ENCODE measurements at places on chromosomes 6 and 20.

- no peak overlapping the region for H3K27ac ChIP-seq
- DNase-seq = no peak
- no peak overlapping the region for H3K4me3 ChIP-seq
Measured at GRCh38 chr6:134081506-134081905, 29.1 kb upstream of the SLC2A12 start.

GRCh38 chr6:138728662-138729061 lies 44.9 kb upstream of the CCDC28A start:
- no peaks in the 10 kb centered on the region for H3K4me1 ChIP-seq

- H3K27me3 ChIP-seq = peaks cover 13% of the 10 kb centered on the region
- H3K4me1 ChIP-seq = peaks cover 12% of the 10 kb centered on the region
- H3K4me3 ChIP-seq = no peak overlapping the region
- H3K36me3 ChIP-seq = no peaks in the 10 kb centered on the region
- H3K27ac ChIP-seq = no peak overlapping the region
Measured at GRCh38 chr6:13729891-13730290, 18.3 kb upstream of the RANBP9 start.

DNA sequence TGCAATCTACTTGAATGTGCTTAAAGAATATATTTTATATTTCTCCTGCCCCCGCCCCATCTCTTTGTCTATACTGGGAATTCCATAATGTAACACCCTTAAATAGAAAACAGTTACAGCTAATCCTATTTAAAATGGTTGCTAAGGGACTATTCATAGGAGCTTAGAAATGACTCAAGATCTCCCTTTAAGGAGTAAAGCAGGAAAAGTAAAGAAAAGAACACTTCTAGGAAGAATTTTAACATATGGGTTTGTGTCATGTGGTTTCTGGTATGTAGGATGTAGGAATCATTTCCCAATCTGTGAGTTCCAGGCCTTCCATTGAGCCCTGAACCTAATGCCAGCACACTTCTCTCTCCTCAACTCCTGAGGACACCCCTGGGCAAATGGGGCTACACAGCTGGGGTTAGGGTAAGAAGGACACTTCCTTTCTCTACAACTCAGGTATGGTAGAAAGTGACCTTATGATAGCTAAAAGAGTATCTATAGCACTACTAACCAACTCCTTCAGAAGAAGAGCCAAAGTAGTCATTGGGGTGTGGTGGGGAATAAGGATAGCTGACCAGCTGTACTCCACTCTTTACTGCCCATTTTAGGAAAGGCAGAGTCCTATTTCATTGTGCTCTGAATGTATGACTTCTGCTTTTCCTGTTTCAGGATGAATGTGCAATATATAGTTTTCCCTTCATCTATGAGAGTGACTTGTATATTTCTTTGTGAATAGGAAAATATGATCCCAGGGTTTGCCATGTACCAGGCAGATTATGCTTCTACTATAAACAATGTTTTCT lies 27.3 kb downstream of the RIMS1 start:
- no peaks in the 10 kb centered on the region for H3K27me3 ChIP-seq
- H3K4me1 ChIP-seq = no peaks in the 10 kb centered on the region
- H3K36me3 ChIP-seq = no peaks in the 10 kb centered on the region
- H3K27ac ChIP-seq = no peak overlapping the region

- H3K27ac ChIP-seq = no peak overlapping the region
- no peak for DNase-seq
- no peaks in the 10 kb centered on the region for H3K27me3 ChIP-seq
- H3K4me3 ChIP-seq = no peak overlapping the region
- H3K36me3 ChIP-seq = no peaks in the 10 kb centered on the region
Measured at GRCh38 chr6:123956492-123957139, 153.0 kb downstream of the NKAIN2 start.

GRCh38 chr6:102885165-102885564 lies 1491.7 kb downstream of the GRIK2 start:
- DNase-seq = no peak
- no peak overlapping the region for H3K27ac ChIP-seq
- H3K36me3 ChIP-seq = no peaks in the 10 kb centered on the region
- no peaks in the 10 kb centered on the region for H3K4me1 ChIP-seq
- H3K4me3 ChIP-seq = no peak overlapping the region
- no peaks in the 10 kb centered on the region for H3K27me3 ChIP-seq

GRCh38 chr6:67757465-67758033 lies 877.5 kb upstream of the ADGRB3 start:
- no peak overlapping the region for H3K4me3 ChIP-seq
- H3K36me3 ChIP-seq = no peaks in the 10 kb centered on the region
- H3K27ac ChIP-seq = no peak overlapping the region
- no peaks in the 10 kb centered on the region for H3K27me3 ChIP-seq

GRCh38 chr20:49595811-49596561 lies 28.0 kb upstream of the PTGIS start:
- H3K4me3 ChIP-seq = peak overlapping the region; percentile 90
- peak; percentile 68 for DNase-seq
- no peaks in the 10 kb centered on the region for H3K27me3 ChIP-seq

DNA sequence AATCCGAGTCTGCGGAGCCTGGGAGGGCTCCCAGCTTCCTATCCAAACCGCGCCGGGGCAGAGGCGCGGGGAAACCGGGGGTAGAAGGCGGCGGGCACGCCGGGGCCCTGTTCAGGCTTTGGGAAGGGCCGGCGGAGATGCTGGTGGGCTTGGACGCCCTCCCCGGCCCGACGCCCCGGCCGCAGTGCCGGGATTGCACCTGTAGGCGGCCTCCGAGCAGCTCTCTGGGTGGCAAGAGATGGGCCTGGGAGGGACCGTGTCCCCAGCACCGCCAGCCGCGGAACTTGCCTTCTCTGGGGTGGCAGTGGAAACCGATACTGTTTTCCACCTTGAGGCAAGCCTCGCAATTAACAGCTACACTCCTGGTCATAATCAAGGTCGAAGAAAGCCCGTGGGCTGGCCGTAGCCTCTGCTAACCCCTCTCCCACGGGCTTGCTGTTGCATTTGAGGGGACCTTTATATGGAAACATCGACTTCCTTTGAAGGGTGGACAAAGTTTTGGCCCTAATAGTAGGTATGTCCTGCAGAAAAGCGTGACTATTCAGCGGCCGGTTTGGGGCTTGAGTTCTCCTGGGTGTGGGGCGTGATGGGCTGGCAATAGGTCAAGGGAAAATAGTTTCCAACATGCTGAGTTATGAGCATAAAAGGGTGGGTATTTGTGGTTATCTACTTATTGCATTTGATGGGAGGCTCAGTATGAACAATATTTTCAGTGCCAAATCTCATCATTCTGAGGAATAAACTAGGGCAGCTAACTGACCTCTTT lies 1.1 kb upstream of the JAG1 start:
- no peaks in the 10 kb centered on the region for H3K36me3 ChIP-seq
- H3K27me3 ChIP-seq = peaks cover 65% of the 10 kb centered on the region
- peak overlapping the region; percentile 73 for H3K4me3 ChIP-seq
- no peak overlapping the region for H3K27ac ChIP-seq
- peaks cover 30% of the 10 kb centered on the region for H3K4me1 ChIP-seq
- peak; percentile 48 for DNase-seq

DNA sequence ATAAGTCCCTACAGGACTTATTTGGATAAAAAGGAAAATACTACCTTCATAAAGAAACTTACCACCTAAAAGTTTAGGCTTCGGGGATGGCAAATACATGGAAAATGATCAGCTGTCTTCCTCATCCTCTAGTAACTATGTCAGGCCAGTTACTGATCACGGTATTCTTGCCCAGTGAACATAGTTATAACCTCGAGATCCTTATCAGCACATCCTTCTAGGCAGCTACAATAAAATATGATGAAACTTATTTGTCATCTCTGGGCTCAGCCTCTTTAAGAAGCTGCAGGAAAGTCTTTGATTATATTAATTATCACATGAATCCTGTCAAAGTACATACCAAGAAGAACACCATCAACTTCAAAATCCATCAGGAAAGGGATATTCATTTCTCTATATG lies 41.8 kb downstream of the SF3B5 start:
- no peak overlapping the region for H3K27ac ChIP-seq
- H3K4me3 ChIP-seq = no peak overlapping the region
- peaks cover 10% of the 10 kb centered on the region for H3K36me3 ChIP-seq
- DNase-seq = no peak
- no peaks in the 10 kb centered on the region for H3K27me3 ChIP-seq
- H3K4me1 ChIP-seq = peaks cover 40% of the 10 kb centered on the region

DNA sequence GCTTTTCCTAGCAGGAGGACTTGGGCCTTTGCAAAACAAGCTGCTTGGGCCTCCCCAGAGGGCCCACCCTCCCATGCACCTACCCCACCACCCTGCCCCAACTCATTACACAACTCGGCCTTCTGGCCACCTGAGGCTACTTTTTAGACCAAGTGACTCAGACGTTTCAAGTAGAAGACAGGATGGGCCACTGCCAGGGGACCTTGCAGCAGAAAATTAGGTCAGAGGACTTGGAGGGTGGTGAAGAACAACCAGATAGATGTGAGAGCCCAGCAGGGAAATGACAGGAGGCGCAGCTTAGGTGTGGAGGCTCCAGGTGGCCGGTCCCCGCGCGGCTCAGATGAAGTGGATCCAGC lies 1.4 kb downstream of the PPP1R3D start:
- peaks cover 33% of the 10 kb centered on the region for H3K4me1 ChIP-seq
- H3K4me3 ChIP-seq = peak overlapping the region; percentile 78
- no peaks in the 10 kb centered on the region for H3K27me3 ChIP-seq
- DNase-seq = no peak

GRCh38 chr6:168314948-168315347 lies 4.6 kb downstream of the DACT2 start:
- no peaks in the 10 kb centered on the region for H3K36me3 ChIP-seq
- no peak overlapping the region for H3K4me3 ChIP-seq
- H3K27ac ChIP-seq = no peak overlapping the region
- DNase-seq = no peak

GRCh38 chr20:5722927-5723326 lies 27.3 kb upstream of the SHLD1 start:
- H3K27ac ChIP-seq = no peak overlapping the region
- H3K4me3 ChIP-seq = no peak overlapping the region

GRCh38 chr6:76275746-76276145 lies 203.3 kb upstream of the IMPG1 start:
- H3K4me3 ChIP-seq = no peak overlapping the region
- no peaks in the 10 kb centered on the region for H3K4me1 ChIP-seq
- no peaks in the 10 kb centered on the region for H3K36me3 ChIP-seq
- no peaks in the 10 kb centered on the region for H3K27me3 ChIP-seq
- no peak for DNase-seq
- no peak overlapping the region for H3K27ac ChIP-seq

All from activated T-helper 2 cell treated with anti-CD3 and anti-CD28 coated beads, Interferon-gamma antibody, Interleukin-2, Interleukin-4, amounts not matched to agents 10 μg/mL and 5 μg/mL and 100 μg/mL, durations not matched to agents 14 hours and 24 hours and 36 hours (primary cell).